PC-3 (cell line): ENCODE measurements at places on chromosomes 11 and 22. TPM values are rescaled to one million over a fixed set of nuclear protein-coding genes. Genes with fewer than 3 reads are reported as not detected.

Gene SLC37A2
- 9.0 and 10.2 TPM in 2 replicates for total RNA-seq

Gene CDC45
- 70.9 and 77.1 TPM in 2 replicates for total RNA-seq

Gene CEND1
- not detected in 2 replicates for total RNA-seq

Gene ARHGAP8
- 29.4 and 30.9 TPM in 2 replicates for total RNA-seq

Gene KRTAP5-8
- not detected in 2 replicates for total RNA-seq
